Progenitor cell of endocrine pancreas (in vitro differentiated cells): ENCODE measurements at places on chromosomes 6 and 20. TPM values are rescaled to one million over a fixed set of nuclear protein-coding genes. Genes with fewer than 3 reads are reported as not detected.

DNA sequence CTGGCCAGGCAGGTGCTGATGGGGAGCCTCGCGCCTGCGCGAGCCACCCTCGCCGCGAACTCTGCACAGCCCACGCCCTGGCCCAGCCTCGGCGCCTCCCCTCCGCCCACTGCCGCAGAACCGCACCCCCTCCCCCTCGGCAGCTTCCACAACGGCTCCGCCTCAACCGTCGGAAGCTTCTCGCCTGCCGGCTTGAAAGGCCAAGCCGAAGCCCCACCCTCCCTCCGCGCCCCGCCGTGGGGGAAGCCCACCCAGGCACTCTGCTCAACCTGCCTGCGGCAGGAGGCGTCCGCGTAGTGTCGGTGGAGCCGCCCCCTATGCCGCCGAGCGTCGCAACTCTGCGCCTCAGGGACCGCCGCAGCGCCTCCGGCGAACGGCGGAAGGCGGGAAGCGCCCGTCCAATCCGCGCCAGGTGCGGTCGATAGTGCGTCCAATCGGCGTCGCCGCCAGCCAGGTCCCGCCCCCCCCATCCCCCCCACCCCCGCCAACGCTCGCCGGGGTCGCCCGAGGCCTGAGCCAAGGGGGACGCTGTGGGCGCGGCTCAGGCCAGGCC is at the start of gene SYCP2:
Gene SYCP2, minus strand, starts transcription at position 342 of the 553 bp plus-strand sequence. CDS start 11,224 bp downstream, outside the sequence.
- H3K36me3 ChIP-seq = peaks cover 7% of the 10 kb centered on the region
- peak within 1 kb of the TSS; percentile 49 for H3K27ac ChIP-seq
- peaks cover 25% of the 10 kb centered on the region for H3K4me1 ChIP-seq
- H3K4me3 ChIP-seq = peak within 1 kb of the TSS; percentile 67

DNA sequence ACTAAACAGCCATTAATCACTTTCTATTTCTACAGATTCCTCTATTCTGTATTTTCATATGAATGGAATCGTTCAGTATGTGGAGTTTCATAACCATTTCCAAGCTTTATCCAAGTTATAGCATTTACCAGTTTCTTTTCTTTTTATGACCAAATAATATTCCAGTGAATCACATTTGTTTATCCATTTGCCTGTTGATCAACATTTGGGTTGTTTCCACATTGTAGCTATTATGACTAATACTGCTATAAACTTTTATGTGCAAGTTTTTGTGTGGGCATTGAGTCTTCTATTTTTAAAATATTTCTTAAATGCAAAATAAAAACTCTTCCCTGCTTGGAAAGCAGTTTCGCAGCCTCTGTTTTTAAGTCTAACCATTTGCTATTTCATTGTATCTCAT is 336.4 kb upstream of the OPRM1 start:
- H3K36me3 ChIP-seq = no peaks in the 10 kb centered on the region
- H3K4me3 ChIP-seq = no peak overlapping the region
- no peak overlapping the region for H3K27ac ChIP-seq
- no peak for DNase-seq

The NOTCH4 gene
- total RNA-seq = 4.3 and 4.7 TPM in 2 replicates

GRCh38 chr6:169859401-169859977 is 108.1 kb downstream of the ERMARD start:
- peaks cover 14% of the 10 kb centered on the region for H3K4me1 ChIP-seq
- no peak for DNase-seq
- H3K27ac ChIP-seq = no peak overlapping the region
- H3K36me3 ChIP-seq = peaks cover 3% of the 10 kb centered on the region
- H3K4me3 ChIP-seq = no peak overlapping the region

- no peaks in the 10 kb centered on the region for H3K27me3 ChIP-seq
- H3K36me3 ChIP-seq = peaks cover 39% of the 10 kb centered on the region
- no peak overlapping the region for H3K4me3 ChIP-seq
- H3K4me1 ChIP-seq = peaks cover 5% of the 10 kb centered on the region
- no peak for DNase-seq
- no peak overlapping the region for H3K27ac ChIP-seq
Observed at GRCh38 chr20:3911956-3912355, 22.8 kb downstream of the PANK2 start.

- H3K4me3 ChIP-seq = no peak overlapping the region
- H3K4me1 ChIP-seq = peaks cover 12% of the 10 kb centered on the region
- DNase-seq = no peak
- H3K27ac ChIP-seq = no peak overlapping the region
- H3K36me3 ChIP-seq = no peaks in the 10 kb centered on the region
- H3K27me3 ChIP-seq = no peaks in the 10 kb centered on the region
Observed at GRCh38 chr6:164185471-164185871, 771.0 kb downstream of the QKI start.

The TRIM10 gene
- total RNA-seq = not detected in 2 replicates

- H3K4me1 ChIP-seq = no peaks in the 10 kb centered on the region
- no peaks in the 10 kb centered on the region for H3K36me3 ChIP-seq
- no peak overlapping the region for H3K4me3 ChIP-seq
- no peak for DNase-seq
- H3K27ac ChIP-seq = no peak overlapping the region
- no peaks in the 10 kb centered on the region for H3K27me3 ChIP-seq
Observed at GRCh38 chr6:4192627-4193026, 57.3 kb upstream of the ECI2 start.

DNA sequence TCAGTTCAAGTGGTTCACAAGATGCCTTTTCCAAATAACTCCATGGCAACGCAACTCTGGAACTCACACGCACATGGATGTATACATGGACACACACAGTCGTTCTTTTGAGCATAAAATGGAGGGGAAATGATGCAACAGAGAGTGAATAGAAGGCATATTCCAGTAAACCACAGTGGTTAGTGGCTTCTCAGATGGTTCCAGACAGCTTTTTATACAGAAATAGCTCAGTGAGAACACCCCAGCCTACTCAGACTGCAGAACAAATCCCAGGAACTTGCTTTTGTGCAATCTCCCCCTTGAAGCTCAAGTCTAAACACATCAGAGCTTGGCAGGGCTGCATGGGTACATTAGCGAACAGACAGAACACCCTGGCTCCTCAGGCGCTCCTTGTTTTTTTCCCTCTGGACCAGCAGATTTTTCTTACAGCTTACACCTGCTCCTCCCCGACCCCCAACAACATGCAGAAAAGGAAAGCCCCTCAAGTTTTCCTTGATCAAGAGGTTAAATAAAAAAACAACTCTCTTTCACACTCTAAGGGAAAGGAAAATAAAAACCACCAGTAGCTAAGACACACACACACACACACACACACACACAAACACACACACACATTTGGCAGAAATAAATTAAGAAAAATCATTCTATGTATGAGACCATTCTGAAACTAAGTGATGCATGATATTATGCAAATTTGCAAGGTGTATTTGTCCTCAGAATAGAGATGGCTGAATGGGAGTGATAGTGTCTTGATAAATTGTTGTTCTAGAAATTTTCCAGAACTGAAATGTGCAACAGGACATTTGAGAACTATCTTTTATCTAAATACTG is 51.2 kb upstream of the RANBP9 start:
- DNase-seq = no peak
- peaks cover 15% of the 10 kb centered on the region for H3K27me3 ChIP-seq
- no peaks in the 10 kb centered on the region for H3K36me3 ChIP-seq
- H3K4me1 ChIP-seq = peaks cover 10% of the 10 kb centered on the region

DNA sequence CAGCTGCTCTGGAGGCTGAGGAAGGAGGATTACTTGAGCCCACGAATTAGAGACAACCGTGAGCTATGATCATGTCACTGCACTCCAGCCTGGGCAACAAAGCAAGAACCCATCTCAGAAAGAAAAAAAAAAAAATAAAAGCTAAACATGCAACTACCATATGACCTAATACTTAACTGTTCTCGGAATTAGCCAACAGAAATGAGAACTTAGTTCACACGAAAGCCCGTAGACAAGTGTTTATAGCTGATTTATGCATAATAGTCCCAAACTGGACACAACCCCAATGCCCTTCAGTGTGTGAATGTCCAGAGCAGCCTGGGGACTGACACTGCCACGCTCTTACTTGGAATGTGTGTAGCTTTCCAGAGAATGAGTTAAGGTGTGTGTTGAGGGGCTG is 211.5 kb upstream of the PROKR2 start:
- no peak overlapping the region for H3K27ac ChIP-seq
- H3K4me1 ChIP-seq = no peaks in the 10 kb centered on the region
- no peaks in the 10 kb centered on the region for H3K36me3 ChIP-seq
- H3K4me3 ChIP-seq = no peak overlapping the region

The MAP3K5 gene
- total RNA-seq = 0.91 and 1.1 TPM in 2 replicates

- H3K36me3 ChIP-seq = peaks cover 2% of the 10 kb centered on the region
- H3K4me3 ChIP-seq = no peak overlapping the region
- no peak for DNase-seq
- H3K27me3 ChIP-seq = no peaks in the 10 kb centered on the region
Observed at GRCh38 chr6:154289818-154290508, 66.6 kb downstream of the IPCEF1 start.

DNA sequence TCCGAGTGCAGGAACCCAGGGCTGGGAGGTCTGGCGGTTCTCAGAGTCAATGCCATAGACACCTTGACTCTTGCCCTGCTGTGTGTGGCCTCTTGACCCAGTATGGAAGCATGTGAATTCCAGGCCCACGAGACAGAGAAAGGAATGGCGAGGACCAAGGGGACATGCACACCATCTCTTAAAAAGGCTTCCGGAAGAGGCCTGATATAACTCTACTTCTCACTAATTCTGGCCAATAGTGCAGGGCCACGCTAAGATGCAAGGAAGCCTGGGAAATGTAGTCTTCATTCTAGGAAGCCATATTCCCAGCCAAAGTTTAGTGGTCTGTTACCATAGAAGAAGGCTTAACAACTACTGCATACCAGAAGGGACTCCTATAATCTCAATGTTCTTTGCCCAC is 177.0 kb upstream of the KCNG1 start:
- no peaks in the 10 kb centered on the region for H3K36me3 ChIP-seq
- no peak overlapping the region for H3K27ac ChIP-seq
- H3K4me1 ChIP-seq = no peaks in the 10 kb centered on the region
- DNase-seq = no peak

- no peaks in the 10 kb centered on the region for H3K36me3 ChIP-seq
- no peak overlapping the region for H3K27ac ChIP-seq
- no peak for DNase-seq
- H3K27me3 ChIP-seq = no peaks in the 10 kb centered on the region
- no peak overlapping the region for H3K4me3 ChIP-seq
- no peaks in the 10 kb centered on the region for H3K4me1 ChIP-seq
Observed at GRCh38 chr6:127582777-127583462, 5.9 kb downstream of the C6orf58 start.

The VNN1 gene
- total RNA-seq = not detected in 2 replicates

DNA sequence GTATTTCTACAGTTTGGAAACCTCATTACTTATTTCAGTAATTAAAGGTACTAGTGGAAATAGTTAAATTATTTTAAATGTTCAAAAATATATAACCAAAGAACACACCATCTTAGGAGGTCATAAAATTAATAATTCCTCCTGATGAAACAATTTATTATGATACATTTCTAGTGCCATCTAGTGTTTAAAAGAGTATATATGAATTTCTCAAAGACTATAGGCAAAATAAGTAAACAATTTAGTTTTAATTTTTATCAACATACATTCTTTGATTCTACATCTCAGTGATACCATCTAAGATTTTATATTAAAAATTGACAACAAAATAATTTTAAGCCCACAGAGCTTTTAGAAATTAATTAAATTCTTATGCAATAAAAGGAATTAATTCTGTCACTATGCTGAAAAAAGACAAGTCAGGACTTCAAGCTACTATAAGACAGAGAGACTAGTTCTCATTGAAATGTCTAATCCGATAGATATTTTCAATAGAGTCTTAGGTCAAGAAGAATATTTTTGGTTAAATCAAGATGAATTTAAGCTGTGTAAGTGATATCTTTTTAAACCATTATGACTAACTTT is 107.8 kb upstream of the RNF217 start:
- DNase-seq = no peak
- no peak overlapping the region for H3K4me3 ChIP-seq
- H3K36me3 ChIP-seq = no peaks in the 10 kb centered on the region
- H3K27ac ChIP-seq = no peak overlapping the region
